Putamen (tissue), 1 donor: ENCODE measurements at places on chromosomes 3 and 15.
A peak's percentile ranks its signal among the peaks of the same experiment; 100 is the strongest.

DNA sequence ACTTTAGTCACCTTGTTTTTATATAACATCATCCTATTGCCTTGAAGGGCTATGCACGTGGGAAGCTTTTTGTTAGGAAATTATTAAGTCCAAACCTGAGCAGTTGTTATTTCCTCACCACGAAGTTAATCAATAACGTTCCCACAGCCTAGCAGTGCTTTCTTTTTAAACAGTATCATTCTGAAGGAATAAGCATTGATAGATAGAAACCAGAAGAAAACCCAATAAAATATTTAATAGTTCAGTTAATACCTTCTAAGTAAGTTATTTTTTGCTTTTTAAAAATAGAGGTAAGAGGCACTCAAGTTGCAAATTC is 149.3 kb downstream of the KCNMB2 start:
- no peak for DNase-seq

GRCh38 chr15:37824717-37825382 is 109.6 kb upstream of the TMCO5A start:
- DNase-seq: no peak

GRCh38 chr15:92492551-92493115 is 99.0 kb downstream of the ST8SIA2 start:
- peak; percentile 3 for DNase-seq

GRCh38 chr3:9947025-9947995 is 4.9 kb downstream of the PRRT3 start:
- DNase-seq: peak; percentile 57

GRCh38 chr3:145055375-145056076 is 1083.9 kb downstream of the DIPK2A start:
- no peak for DNase-seq

DNA sequence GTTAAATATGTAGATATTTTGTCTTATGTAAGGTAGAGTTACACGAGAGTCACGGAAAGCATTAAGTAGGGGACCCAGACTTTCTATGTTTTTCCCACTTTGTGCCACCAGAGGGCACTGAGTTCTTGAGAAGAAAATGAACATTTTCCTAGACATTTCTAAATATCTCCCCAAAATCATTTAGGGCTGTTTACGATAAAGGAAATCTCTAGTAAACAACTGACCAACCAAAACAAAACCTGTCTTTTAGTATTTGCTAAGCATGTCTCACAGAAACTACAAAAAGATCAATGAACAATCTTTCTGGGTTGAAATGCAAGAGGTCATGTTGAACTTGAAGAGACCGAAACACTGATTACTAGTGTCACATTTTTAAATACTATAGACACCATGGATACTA is 16.1 kb downstream of the POU1F1 start:
- peak; percentile 23 for DNase-seq

- no peak for DNase-seq
Observed at GRCh38 chr3:192817053-192817452, 89.7 kb upstream of the FGF12 start.

GRCh38 chr15:51973220-51973619 is 1.6 kb upstream of the LEO1 start:
- no peak for DNase-seq

DNA sequence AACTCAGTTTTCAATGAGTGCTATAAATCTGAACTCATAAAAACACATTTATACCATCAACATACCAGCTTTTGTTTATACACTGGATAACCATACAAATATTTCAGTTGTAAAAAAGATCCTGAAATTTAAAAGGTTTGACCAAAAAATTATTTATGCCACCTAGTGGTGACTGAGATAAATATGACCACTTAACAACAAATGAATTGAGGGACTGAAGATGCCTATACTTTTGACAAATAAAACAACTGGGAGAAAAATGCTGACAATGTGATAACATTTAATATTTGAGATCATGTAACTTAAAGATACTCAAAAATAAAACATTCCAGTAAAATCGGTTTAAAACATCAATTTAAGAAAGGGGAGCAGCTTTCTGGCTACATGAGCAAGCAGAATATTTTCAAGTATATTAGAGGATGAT is 30.4 kb downstream of the ATG3 start:
- no peak for DNase-seq

GRCh38 chr3:134083626-134084241 is 54.0 kb upstream of the SLCO2A1 start:
- no peak for DNase-seq

- no peak for DNase-seq
Observed at GRCh38 chr3:36394176-36394575, 13.9 kb downstream of the STAC start.

DNA sequence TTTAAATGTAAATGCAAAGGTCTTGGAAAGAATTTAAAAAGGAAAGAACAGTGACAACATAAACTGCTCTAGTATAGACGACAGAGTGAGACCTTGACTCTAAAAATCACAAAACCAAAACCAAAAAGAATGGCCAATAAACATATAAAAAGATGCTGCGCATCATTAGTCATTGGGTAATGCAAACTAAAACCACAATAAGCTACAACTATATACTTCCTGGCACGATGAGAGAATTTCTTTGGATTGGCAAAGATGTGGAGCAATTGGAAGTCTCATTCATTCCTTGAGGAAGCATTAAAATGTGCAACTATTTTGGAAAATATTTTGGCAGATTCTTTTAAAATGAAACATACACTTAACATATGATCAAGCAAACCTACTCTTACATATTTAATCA is 98.7 kb upstream of the ZPLD1 start:
- no peak for DNase-seq

DNA sequence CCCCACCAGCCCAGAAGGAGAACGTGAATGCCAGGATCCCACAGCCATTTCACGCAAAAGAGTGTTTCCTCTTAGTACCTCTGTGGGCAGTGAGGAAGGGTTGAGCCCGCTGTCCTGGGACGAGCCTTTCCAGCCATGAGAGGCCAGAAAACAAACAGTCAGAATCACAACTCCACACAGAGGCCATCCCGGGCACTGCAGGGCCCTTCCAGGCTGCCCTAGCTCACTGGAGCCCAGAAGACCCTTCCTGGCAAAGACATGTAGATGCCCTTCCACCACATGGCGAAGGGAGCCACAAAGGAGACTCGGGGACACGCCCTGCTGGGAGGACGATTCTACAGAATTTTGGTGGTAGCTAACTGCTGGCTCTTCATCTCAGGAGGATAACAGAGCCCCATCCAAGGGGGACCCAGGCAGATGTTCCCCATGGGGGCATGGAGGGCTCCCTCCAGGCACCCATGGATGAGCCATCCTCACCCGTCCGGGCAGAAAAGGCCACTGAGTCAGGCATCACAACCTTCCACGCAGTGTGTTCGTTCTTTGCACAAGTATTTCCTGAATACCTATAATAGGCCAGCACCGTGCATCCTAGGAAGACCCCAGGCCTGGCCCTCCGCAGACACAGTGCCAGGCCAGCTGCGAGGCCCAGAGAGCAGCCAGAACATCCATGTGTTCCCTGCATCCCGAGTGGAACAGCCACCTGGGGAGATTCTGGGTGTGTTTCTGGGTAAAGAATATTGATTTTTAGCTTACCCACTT is 47.2 kb downstream of the SLC12A8 start:
- no peak for DNase-seq

DNA sequence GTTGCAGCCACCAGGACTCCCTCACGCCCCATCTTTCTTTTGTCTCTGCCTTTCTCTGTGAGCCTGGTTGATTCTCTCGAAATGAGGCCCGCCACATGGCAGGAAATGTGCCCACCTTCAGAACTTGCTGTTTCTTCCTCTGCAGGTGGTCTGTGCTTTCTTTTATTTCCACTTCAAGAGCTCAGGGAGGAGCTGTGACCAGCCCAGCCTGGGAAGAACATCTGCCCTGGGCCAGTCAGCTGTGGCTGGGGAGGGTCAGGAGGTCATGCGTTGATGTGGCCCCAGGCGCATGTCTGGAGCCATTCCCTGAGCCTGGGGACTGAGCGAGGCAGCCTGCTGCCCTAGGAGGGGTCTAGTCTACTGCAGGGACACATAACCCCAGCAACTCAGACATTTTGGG is 8.0 kb downstream of the FBLN2 start:
- DNase-seq: no peak

GRCh38 chr3:20340324-20340928 is 154.4 kb upstream of the SGO1 start:
- peak; percentile 71 for DNase-seq

DNA sequence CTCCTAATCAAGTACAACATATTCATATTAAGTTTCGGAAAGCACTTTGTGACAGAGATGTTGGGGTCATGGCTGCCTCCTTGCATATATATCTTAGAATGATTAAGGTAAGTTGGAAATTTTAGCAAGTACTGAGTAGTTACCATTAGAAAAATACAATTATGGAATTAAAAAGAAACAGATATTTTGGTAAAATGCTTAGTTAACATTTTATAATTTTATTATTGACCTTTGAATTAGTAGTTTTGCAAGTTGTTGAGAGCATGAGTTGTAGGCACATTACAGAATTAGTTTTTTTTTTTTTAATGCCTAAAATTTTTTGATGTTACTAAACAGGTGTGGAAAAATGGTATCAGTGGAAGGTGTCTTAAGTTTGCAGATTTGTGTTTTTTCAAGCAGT is 20.6 kb downstream of the AP4E1 start:
- DNase-seq: no peak

DNA sequence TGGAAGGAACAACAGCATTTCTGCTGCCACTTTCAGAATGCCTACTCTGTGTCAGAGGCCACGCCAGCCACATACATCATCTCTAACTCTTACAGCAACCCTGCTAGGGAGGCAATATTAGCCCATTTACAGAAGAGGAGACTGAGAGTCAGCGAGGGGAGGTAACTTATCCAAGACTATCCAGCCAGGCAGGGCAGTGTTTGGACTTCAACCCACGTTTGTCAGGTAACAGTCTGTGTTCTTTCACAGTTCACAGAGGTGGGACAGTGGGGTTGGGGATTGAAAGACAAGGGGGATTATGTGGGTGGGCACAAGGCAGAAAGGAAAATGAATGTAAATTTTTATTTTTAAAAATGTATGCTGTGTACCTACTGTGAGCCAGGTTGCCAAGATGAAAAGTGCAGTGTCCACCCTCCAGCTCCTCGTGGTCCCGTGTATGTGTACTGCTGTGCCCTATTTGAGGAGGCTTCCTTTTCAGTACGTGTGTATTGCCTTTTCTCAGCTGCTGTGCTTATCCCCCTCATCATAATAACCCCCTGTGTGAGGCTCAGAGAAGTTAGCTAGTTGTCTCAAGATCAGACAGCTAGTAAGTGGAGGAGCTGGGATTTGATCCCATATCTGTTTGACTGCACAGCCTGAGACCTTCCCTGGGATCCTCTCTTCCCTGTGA is 16.5 kb upstream of the ATP2B2 start:
- DNase-seq: no peak

GRCh38 chr3:161275919-161276318 is 54.8 kb downstream of the NMD3 start:
- DNase-seq: no peak

DNA sequence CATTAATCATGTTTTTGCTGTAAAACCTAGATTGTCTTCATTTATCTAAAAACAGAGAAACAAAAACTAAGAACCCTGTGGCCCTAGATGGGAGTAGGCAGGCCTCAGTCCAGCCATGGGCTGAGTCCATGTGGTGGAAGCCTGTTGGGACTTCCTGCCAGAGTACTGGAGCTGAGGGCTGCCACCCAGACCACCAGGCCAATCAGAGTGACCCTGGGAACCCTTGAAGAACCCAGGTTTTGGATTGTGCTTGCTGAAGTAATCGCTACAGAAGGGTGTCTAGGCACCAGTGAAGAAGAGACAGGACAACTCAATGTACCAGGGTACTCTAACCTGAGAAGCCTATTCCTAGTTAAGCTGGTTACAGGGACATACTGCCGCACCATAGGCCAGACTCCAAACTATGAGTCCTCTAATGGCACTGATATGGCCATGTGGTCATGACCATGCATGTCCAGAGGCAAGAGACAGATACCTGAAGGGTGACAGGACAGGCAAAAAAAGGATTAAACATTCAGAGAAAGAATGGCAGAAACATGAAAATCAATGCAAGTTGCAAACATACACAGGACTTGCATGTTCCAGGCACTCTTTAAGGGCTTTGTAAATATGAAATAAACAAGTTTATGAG is 12.9 kb downstream of the CSRNP1 start:
- no peak for DNase-seq

GRCh38 chr3:127389420-127389819 is 101.6 kb upstream of the PRR20G start:
- DNase-seq: no peak

GRCh38 chr15:100929641-100930042 is 10.5 kb downstream of the LRRK1 start:
- no peak for DNase-seq

- no peak for DNase-seq
Observed at GRCh38 chr3:128950223-128950938, 43.5 kb downstream of the CFAP92 start.

DNA sequence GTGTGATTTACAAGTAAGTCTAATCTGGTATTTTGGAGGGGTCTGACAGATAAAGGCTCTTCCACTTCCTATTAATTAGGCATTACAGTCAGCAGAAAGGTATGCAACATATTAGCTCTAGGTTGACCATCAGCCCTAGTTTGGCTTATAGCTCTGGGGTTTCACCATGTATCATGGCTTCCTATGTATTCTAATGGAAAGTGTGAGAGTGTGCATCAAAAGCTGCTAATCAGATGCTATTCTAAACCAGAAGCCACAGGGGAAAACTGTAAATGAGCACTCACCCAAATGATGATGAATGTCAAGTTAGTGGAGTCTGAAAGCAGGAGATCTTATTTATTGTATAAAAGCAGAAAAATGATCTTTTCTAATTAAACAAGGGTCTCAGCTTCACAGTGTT is 149.2 kb upstream of the MITF start:
- no peak for DNase-seq

DNA sequence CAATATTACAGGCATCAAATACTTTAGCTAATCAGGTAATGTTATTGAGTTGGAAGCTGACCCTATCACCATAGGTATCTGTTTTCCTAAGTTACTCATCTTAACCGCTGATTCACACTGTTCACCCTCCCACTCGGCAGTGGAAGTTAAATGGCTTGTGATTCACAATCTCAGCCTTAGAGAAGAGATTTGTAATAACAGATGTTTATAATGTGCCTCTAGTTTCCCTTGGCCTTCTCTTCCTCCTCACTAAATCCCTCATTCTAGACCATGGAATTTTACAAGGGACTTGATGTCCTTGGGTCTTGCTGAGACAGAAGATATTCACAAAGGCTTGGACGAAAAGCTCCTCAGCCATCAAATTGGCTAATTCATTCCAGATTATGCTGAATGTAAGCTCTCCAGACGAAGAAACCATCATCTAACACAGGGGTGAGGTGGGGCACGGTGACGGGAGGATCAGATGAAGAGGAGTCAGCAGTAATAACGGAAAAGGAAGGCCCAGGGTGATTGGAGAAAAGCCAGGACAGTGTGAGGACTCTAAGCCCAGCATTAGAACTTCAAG is 931.7 kb downstream of the MCTP2 start:
- DNase-seq: no peak

GRCh38 chr15:57675481-57676181 is 30.9 kb upstream of the POLR2M start:
- no peak for DNase-seq

DNA sequence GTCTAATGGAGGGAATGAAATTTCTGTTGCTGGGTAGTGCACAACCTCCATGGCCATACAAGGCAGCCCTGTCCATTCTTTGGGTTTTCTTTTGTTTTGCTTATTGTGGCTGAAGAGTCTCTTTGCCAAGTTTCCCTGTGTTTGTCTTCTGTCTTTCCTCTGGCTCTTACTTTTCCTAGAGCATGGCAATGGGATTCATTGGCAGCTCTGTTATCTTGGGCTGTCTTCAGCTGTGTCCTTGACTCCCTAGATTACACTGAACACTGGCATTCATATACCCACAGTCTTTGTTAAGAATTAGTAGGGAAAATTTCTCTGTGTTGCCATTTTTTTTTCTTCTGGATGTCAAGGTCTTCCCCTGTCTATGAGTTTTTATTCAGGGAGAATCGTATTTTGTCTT is 16.1 kb upstream of the DCBLD2 start:
- no peak for DNase-seq
